Activated CD8-positive, alpha-beta memory T cell treated with anti-CD3 and anti-CD28 coated beads for 24 hours (primary cell): ENCODE measurements at places on chromosomes 2 and 18.

- DNase-seq, result peak; percentile 75
Observed at GRCh38 chr2:73283545-73284295, 558 bp downstream of the FBXO41 start.

GRCh38 chr2:195542067-195542466 lies 115.0 kb upstream of the SLC39A10 start:
- DNase-seq, result no peak

DNA sequence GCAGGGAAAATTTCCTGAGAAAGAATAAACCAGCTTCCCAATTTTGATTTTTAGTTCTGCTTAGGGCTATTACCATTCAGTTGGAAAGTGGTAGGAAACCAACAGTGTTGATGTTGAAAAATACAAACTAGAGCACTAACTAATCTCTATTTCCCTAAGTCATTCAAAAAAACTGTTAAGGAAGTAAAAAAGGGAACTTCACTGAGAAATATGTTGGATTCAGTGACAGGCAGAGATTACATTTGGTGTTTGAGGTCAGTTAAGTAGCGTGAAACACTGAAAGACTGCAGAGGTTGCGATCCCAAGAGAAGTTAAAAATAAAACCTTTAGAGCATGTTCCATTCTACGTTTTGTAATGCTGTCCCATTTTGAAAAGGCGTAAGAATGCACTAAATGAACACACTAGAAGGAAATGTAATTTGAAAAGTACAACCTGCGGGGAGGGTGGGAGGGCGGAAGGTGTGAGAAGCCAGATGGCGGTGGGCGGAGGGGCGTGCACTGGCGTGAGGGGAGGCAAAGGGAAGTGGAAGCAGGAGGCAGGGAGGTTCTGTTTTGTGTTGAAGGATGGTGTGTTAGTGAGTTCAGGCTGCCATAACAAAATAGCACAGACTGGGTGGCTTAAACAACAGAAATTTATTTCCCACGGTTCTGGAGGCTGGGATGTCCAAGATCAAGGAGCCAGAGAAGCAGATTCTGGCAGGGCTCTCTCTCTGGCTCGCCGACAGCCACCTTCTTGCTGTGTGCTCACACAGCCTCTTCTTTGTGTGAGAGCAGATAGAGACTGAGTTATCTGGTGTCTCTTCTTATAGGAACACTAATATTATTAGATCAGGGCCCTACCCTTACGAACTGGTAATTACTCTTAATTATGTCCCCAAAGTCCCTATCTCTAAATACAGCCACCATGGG lies 94.3 kb upstream of the KCTD1 start:
- no peak for DNase-seq

DNA sequence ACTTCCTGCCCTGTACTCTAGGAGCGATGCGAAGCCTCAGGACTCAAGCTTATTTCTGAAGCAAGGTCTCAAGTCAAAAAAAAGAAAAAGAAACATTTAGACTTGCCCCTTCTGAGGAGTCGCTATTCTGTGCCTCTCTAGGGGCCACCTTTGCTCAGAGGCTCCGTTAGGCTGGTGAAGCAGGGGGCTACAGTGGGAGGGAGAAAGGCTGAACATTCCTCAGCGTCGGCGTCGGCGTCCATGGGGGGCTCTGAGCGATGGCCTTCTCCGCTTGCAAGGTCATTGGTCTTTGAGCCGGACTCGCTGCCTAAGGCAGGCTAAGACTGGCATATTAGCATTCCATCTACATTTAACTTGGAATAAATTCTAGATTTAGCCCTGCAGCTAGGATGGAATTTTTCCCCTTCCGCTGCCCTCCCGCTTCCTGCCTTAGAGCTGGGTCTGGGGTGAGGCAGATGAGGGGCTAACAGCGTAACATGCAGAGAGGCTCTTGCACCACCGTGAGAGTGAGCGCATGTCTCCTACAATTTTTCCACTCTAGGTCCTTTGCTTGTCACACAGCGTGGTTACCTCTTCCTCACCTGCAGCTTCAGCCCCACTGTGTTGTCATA lies 53.6 kb upstream of the ATL2 start:
- DNase-seq, result no peak

GRCh38 chr2:138107288-138107687 lies 143.0 kb downstream of the HNMT start:
- DNase-seq, result no peak

DNA sequence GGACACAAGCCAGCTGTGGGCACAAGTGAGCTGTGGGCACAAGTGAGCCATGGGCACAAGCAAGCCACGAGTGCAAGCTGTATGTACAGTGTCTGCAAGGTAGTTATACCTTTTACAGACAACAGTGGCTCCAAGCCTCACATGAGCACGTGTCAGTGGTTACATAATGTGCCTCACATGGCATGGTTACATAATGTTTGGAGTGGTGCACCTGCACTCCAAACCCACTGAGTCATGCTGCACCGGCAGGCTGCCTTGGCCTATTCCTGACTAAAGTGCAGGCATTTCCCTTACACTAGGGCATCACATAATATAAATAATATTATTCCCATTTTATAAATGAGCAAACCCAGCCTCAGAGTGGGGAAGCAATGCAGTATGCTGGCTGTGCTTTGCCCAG lies 62.6 kb downstream of the MARCO start:
- no peak for DNase-seq

DNA sequence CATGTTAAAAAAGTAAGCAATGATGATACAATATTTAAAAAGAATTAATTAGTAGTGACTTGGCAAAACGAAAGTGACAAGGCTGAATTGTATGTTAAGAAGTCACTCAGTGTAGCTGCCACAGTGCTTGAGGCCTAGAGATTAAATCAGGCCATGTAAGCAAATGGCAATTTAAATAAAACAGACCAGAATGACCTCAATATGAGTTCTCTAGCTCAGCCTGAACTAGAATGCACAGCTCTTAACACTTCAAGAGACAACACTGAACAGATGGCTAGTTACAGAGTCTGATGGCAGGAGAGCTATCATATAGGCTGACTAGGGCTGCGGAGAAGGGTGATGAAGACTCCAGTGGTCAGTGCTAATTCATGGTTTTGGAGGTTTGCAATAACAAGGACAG lies 117.9 kb upstream of the ZBTB14 start:
- DNase-seq, result no peak

- DNase-seq, result no peak
Observed at GRCh38 chr2:106990297-106990696, 104.3 kb upstream of the ST6GAL2 start.

DNA sequence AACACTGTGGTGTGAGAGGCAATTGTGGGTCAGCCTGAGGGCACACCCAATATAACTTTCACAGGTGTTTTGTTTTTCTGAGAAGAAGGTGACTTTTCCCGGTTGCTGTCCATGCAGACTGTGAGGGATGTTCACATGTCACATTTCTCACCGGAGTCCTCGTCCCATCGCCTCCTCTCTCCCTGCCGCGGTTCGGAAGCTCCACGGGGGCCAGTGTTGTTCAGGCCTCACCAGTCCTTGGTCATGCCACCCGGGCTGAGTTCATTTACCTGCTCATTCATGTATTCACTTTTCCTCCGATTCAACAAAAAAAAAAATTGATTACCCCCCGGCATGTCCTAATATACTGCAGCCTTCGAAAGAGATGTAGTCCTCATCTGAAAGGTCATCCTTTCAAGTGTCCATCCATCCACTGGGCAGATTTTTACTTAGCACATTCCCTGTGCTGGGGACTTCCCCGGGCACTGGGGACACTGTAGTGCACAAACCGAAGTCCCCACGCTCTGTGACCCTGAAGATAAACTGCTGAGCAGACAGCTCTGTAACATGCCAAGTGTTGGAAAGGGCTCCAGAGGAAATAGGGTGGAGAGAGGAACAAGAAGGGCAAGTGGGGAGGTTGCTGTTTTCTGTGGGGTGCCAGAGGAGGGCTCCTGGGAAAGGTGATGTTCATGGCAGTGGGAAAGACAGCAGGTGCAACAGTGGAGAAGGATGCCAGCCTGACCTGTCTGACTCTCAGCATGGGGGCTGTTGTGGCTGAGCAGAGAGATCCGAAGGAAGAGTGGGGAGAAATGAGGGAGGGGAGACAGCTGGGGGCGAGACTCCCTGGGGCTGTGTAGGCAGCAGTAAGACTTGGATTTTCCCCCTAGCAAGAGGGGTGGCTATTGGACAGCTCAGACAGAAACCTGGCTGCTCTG lies 22.4 kb downstream of the LRRFIP1 start:
- peak; percentile 33 for DNase-seq

GRCh38 chr2:218718058-218718457 lies 7.4 kb downstream of the TTLL4 start:
- DNase-seq, result no peak

DNA sequence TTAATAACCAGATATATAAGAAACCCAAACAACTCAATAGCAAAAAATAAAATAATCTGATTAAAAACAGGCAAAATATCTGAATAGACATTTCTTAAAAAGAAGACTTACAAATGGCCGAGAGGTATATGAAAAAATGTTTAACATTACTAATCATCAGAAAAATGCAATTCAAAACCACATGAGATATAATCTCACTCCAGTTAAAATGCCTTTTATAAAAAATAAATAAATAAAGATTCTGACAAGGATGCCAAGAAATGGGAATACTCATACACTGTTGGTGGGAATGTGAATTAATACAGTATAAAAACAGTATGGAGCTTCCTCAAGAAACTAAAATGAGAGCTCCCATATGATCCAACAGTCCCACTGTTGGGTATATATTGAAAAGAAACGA lies 33.9 kb upstream of the BMP10 start:
- no peak for DNase-seq
